Activated CD8-positive, alpha-beta memory T cell treated with anti-CD3 and anti-CD28 coated beads for 1 hour (primary cell): ENCODE measurements at places on chromosomes 12 and 14.

- DNase-seq = no peak
Observed at GRCh38 chr14:32374155-32374554, 45.1 kb downstream of the AKAP6 start.

- no peak for DNase-seq
Observed at GRCh38 chr14:54503486-54503885, 6.2 kb upstream of the CGRRF1 start.

- DNase-seq = no peak
Observed at GRCh38 chr12:6330999-6331714, 10.7 kb downstream of the TNFRSF1A start.

- DNase-seq = no peak
Observed at GRCh38 chr12:77816196-77816595, 14.5 kb upstream of the NAV3 start.

GRCh38 chr14:21494902-21495762 lies 16.0 kb downstream of the METTL3 start:
- no peak for DNase-seq
